ENCODE measurements at places on chromosomes 2 and 18. TPM values are rescaled to one million over a fixed set of nuclear protein-coding genes. Genes with fewer than 3 reads are reported as not detected.

EML6 gene
- 2.7 TPM for total RNA-seq

PPM1G gene
- 39.5 TPM for total RNA-seq

DNA sequence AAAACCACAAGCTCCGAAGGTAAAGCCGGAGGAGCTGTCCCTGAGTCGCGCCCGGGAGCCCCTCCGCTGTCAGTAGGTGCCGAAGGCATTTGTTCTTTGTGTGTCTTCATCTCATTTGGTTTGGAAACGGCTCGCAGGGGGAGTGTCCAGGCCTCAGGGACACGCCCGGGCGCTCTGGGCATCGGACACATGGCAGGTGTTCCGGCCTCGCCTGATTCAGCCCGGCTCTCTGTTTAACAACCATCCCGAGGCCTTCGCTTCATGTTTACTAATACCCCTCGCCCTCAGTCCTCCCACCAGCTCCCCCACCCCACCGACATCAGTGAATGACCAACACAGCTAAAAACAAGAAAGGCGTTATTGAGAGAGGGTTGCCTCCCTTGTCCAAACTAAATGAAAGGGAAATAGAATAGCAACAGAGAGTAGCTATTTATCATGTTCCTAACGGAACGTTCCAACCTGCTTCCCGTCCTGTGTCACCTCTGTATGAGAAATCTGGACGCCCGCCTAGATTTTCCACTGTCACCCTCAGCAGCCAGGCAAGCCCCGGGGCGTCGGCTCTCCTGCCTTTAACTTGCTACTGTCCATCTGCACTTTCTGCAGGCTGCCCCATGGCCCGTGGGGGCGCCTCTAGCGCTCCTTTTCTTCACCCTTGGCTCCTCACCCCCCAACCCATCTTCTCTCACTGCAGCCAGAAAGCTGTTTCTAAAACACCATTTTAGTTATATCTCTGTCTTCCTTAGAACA lies 73.9 kb downstream of the MYCN start:
- no peak overlapping the region for H3K4me3 ChIP-seq
- H3K36me3 ChIP-seq, result no peaks in the 10 kb centered on the region
- no peak for DNase-seq
- H3K27ac ChIP-seq, result no peak overlapping the region

GRCh38 chr2:226123300-226123699 lies 676.3 kb downstream of the IRS1 start:
- no peak for DNase-seq
- no peak overlapping the region for H3K27ac ChIP-seq
- H3K27me3 ChIP-seq, result no peaks in the 10 kb centered on the region
- no peak overlapping the region for H3K4me3 ChIP-seq
- no peaks in the 10 kb centered on the region for H3K4me1 ChIP-seq
